ENCODE measurements at places on chromosomes 16 and 17. TPM values are rescaled to one million over a fixed set of nuclear protein-coding genes. Genes with fewer than 3 reads are reported as not detected.

Gene CCT6B
- total RNA-seq: 2.7 TPM

Gene CES5A
- not detected for total RNA-seq

Gene BIRC5
- total RNA-seq: 2.7 TPM

DNA sequence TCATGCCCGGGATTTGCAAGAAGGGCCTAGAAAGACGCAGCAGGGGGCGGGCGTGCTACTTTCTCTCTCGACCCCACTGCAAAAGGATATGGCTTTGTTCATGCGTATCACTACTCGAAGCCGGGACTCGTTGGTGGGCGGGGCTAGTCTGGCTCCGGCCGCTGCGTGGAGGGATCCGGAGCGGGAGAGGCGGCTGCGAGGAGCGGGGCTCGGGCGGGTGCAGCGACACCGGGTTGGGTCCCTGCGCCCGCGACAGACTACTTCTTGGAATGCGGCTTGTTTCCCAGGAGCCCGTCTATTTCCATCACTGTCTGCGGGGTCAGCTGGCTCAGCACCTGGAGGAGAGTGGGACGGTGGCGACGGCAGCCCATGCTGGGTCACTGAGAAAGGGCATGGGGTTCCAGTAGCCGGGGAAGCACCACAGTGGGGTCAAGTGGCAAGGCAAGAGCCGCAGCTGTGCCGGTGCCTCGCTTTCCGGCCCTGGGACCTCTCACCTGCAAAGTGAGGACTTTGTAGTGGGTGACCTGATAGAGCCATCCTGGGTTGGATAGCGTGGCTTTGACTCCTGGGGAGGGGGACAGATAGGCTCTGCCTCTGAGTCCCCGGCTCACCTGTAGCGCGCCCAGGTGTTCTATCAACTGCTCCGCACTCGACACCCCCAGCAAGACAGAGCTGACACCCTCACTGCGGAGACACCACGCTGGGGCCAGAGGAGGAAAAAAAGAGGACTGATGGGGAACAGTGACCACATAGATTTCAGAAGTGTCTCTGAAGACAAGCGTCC, 6.6 kb downstream of the KCNAB3 start:
- peak; percentile 77 for DNase-seq
- H3K27ac ChIP-seq: peak overlapping the region; percentile 78
- H3K36me3 ChIP-seq: no peaks in the 10 kb centered on the region
- peak overlapping the region; percentile 74 for H3K4me3 ChIP-seq
- no peaks in the 10 kb centered on the region for H3K27me3 ChIP-seq

DNA sequence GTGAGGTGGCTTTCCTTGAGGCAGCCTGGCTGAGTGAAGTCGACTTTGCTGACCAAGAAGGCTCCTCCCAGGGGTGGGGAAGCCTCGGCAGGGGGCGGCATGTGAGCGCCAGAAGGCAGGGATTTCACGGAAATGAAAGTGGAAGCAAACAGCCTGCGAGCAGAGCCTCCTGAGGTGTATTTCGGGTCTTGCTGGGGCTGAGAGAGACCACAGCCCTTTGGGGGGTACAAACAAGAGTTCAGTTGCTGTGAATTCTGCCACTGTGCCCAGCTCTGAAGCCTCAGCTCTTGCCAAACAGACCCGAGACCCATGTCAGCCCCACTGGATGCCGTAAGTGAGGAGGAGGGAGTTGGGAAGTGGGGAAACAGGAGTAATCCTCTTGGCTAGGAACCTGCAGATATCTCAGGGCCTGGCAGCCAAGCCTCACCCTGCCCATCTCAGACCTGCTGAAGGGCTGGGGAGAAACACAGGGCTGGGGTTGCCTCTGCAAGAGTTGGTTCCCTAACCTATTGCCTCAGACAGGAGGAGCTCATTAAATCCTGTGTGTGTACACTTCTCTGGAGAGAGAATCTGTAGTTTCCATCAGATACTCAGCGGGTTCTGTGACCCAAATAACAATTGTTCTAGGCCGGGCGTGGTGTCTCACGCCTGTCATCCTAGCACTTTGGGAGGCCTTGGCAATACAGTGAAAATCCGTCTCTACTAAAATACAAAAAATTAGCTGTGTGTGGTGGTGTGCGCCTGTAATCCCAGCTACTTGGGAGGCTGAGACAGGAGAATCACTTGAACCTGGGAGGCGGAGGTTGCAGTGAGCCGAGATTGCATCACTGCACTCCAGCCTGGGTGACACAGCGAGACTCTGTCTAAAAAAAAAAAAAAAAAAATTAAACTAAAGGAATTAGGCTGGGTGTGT, at the start of gene IFI35:
IFI35 (plus strand) TSS at position 146 of the 913 bp plus-strand sequence; CDS start at position 310, 164 bp downstream.
- peak; percentile 71 for DNase-seq
- peaks cover 17% of the 10 kb centered on the region for H3K36me3 ChIP-seq
- H3K4me1 ChIP-seq: peaks cover 8% of the 10 kb centered on the region
- peak within 1 kb of the TSS; percentile 97 for H3K4me3 ChIP-seq
- H3K27ac ChIP-seq: peak within 1 kb of the TSS; percentile 79

DNA sequence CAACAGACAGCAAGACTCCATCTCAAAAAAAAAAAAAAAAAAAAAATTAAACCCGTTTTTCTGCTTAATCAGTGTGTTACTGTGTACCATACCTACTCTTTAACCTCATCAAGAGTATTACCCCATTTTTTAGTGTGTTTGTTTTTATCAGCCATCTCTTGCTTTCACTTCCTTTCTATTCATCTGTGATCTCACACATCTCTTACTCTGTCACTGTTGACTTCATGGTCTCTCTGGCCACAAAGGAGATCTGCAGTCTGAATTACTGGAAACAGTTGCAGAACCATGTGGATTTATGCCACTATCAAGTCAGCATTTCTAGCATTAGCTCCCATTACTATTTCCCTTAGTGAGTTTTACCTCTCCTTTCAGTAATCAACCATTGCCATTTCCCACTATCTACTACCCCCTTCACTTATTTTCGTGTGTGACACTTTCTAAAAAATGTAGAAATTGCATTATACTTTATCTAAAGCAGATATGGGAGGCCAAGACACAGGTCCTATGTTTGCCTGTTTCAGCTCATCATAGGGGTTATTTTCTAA, 20.1 kb downstream of the NDEL1 start:
- H3K36me3 ChIP-seq: peaks cover 92% of the 10 kb centered on the region
- H3K4me1 ChIP-seq: no peaks in the 10 kb centered on the region
- DNase-seq: no peak
- H3K27ac ChIP-seq: no peak overlapping the region
- no peak overlapping the region for H3K4me3 ChIP-seq

- H3K4me1 ChIP-seq: peaks cover 6% of the 10 kb centered on the region
- peaks cover 43% of the 10 kb centered on the region for H3K36me3 ChIP-seq
- H3K27me3 ChIP-seq: no peaks in the 10 kb centered on the region
- no peak for DNase-seq
- H3K27ac ChIP-seq: no peak overlapping the region
Measured at GRCh38 chr17:3006801-3007200, 56.6 kb downstream of the OR1D5 start.

All from CD4-positive, CD25-positive, alpha-beta regulatory T cell (primary cell).